ENCODE measurements at places on chromosomes 13 and 19. TPM values are rescaled to one million over a fixed set of nuclear protein-coding genes. Genes with fewer than 3 reads are reported as not detected.

The SBSN gene
- total RNA-seq = not detected

The SKA3 gene
- 0.60 TPM for total RNA-seq

The CDX2 gene
- not detected for total RNA-seq

The KIR3DL1 gene
- total RNA-seq = not detected

The CYP2F1 gene
- not detected for total RNA-seq

The AMER2 gene
- total RNA-seq = not detected

The CD177 gene
- 0.14 TPM for total RNA-seq

The TNFSF13B gene
- total RNA-seq = 1.7 TPM

The MEIOSIN gene
- total RNA-seq = not detected

The KASH5 gene
- total RNA-seq = not detected

The PRRG2 gene
- total RNA-seq = 0.88 TPM

The HMG20B gene
- total RNA-seq = 34.8 TPM

The CYP4F8 gene
- not detected for total RNA-seq

The CAPN12 gene
- 0.22 TPM for total RNA-seq

The SYDE1 gene
- total RNA-seq = 13.1 TPM

The DHDH gene
- total RNA-seq = not detected

The ZNF229 gene
- total RNA-seq = 5.3 TPM

The ZNF560 gene
- 0.16 TPM for total RNA-seq

The CD33 gene
- total RNA-seq = 3.0 TPM

The PLIN3 gene
- 26.7 TPM for total RNA-seq

The ZNF541 gene
- total RNA-seq = 0.99 TPM

The FFAR1 gene
- not detected for total RNA-seq

The EMC10 gene
- total RNA-seq = 97.7 TPM

The SIX5 gene
- total RNA-seq = 21.8 TPM

The PLPPR2 gene
- 10.6 TPM for total RNA-seq

The PDX1 gene
- not detected for total RNA-seq

The GRK1 gene
- 0.85 TPM for total RNA-seq

The TMEM255B gene
- total RNA-seq = 7.7 TPM

The IRGC gene
- not detected for total RNA-seq

The DZIP1 gene
- 3.8 TPM for total RNA-seq

The DCLK1 gene
- total RNA-seq = 8.4 TPM

The ZNF568 gene
- 7.1 TPM for total RNA-seq

The PGLYRP2 gene
- not detected for total RNA-seq

The KIR2DL3 gene
- total RNA-seq = not detected

The SMIM24 gene
- total RNA-seq = not detected

The VSTM2B gene
- total RNA-seq = not detected

The SOHLH2 gene
- not detected for total RNA-seq

The GDF15 gene
- total RNA-seq = 0.33 TPM

The ZNF546 gene
- 7.8 TPM for total RNA-seq

The RXFP2 gene
- total RNA-seq = not detected

The ZSCAN18 gene
- total RNA-seq = 76.1 TPM

The ONECUT3 gene
- not detected for total RNA-seq

The SLC1A6 gene
- not detected for total RNA-seq

The SYCN gene
- not detected for total RNA-seq

The GAPDHS gene
- not detected for total RNA-seq

The RNF17 gene
- not detected for total RNA-seq

The SHISA2 gene
- 0.22 TPM for total RNA-seq

The KRTDAP gene
- total RNA-seq = not detected

The OVOL3 gene
- not detected for total RNA-seq

The ZNF491 gene
- total RNA-seq = 2.4 TPM

The CEACAM5 gene
- total RNA-seq = 0.19 TPM

The ZNF43 gene
- 5.1 TPM for total RNA-seq

The ZNF132 gene
- 5.7 TPM for total RNA-seq

The FPR2 gene
- total RNA-seq = 0.74 TPM
